ENCODE measurements at places on chromosomes 2 and 18.
A peak's percentile ranks its signal among the peaks of the same experiment; 100 is the strongest.

DNA sequence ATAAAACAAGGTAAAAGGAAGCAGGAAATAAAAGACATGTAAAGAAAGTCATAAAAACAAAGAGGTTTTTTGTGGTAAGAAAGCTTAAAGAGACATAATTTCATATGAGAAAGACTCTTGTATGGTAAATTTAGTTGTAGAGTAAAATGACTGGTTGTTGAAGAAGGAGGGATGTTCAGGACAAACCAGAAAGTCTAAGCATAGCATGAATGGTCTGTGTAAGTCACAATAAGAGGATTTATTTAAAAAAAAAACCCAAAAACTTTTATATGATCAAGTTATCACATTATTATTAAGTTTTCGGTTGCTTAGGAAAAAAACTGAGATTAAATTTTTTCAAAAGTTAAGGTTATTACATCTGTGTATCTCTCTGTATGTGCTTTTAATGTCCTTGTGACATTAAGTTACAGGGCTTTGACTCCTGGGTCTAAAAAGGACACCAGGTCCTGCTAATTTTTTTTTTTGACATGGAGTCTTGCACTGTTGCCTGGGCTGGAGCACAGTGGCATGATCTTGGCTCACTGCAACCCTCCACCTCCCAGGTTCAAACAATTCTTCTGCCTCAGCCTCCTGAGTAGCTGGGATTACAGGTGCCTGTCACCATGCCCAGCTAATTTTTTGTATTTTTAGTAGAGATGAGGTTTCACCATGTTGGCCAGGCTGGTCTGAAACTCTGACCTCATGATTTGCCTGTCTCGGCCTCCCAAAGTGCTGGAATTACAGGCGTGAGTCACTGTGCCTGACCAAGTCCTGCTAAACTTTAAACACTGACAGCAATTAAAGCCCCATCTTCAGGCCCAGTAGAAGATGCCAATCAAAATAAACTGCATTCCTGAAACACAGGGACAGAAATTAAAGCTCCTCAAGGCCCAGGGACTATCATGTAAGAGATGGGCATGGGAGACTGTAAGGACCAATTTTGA is 14.2 kb upstream of the OXER1 start:
- DNase-seq: no peak

DNA sequence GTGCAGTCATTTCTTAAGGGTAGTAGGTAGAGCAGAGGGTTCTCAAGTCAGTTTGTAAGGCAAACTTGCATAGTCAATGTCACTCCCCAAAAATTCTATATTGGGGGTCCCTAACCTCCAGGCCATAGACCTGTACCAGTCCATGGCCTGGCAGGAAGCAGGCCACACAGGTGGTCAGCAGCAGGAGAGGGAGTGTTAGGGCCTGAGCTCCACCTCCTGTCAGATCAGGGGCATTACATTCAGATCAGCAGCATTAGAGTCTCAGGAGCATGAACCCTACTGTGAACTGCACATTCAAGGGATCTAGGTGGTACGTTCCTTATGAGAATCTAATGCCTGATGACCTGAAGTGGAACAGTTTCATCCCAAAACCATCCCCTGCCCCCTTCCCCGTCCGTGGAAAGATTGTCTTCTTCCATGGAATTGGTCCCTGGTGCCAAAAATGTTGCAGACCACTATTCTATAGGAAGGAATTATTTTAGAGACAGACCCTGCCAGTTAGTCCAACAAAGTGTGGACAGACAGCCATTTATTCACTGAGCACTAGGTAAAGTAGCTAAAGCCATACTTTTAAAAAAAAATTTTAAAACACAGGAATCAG is 6.7 kb downstream of the COA5 start:
- DNase-seq: peak; percentile 43

GRCh38 chr2:148136441-148136840 is 115.5 kb downstream of the MBD5 start:
- no peak for DNase-seq

GRCh38 chr2:201798252-201798913 is 8.0 kb upstream of the CDK15 start:
- DNase-seq: no peak

- DNase-seq: no peak
Measured at GRCh38 chr2:120323214-120323613, 22.7 kb upstream of the INHBB start.

GRCh38 chr2:150607390-150607811 is 119.9 kb upstream of the RND3 start:
- DNase-seq: no peak

DNA sequence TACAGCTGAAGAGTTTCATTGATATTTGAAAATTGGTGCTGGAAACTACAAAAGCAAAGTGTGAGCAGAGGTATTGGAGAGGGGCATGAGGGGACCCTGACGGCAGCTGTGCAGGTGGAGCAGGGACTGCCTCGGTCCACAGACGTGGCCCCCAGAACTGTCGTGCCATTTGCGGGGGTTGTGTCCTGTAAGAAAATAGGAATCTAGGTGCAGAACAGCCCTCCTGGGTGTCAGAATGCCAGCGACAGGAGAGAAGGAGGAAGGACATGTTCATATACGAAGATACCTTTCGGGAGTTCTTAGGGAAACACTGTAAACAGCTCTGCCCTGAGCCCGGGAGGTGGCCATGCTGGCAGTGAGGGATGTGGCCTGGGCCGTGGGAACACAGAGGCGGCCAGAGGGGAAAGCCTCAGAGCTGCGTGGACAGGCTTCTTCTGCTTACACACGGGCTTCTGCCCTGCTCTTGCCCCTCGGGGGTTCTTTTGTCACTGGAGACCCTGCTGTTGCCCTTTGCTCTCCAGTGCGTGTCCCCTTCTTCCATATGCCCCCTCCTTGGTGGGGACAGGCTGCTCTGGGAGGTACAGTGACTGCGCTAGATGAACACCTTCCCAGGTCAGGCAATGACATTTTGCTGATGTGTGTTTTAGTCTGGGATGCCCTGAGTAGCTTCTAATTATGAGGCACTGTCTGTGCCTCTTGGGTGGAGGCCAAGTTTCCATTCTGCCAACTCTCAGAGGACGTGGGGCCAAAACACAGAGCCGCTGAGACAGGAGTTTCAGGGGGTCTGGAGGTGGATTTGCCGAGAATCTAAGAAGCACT is 81.9 kb upstream of the TXNDC2 start:
- no peak for DNase-seq

DNA sequence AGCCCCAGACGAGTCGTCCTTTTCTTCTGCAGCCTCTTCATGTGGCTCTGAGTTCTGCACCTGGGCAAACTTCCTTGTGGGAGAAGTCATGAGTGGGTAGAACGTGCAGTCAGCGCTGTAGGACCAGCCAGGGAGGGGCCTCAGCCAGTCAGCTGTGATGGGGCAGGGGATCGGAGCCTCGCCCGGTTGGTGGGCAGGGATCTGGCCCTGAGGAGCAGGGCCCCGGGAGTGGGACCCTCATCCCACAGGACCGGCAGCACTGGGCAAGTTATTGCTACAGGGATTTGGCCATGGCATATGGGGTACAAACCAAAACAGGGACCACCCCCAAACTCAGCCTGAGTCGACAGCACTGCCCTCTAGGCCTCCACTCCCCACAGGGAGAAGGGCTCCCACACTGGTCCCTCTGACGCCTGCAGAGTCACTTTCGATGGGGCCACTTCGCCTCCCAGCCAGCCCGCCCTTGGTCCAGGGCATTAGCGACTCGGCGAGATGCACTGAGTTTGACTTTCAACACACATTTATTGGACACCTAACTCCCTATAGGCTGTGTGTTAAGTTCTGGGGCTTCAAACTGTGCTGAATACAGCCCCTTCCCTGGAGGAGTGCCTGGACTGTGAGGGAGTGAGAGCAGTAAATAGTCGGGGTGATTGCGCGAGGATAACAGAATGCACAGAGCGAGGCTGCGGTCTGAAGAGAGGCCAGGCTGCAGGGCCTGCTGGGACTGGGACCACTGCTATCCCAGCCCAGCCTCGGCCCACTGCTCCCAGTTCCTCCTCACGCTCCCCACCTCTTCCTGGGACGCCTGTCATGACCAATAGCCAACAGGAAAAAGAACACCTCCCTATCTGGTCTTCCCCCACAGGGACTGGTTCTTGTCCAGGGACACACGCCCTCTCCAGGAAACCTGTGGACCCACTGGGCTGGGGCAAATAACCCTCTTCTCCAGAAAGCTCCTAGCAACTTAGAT is 55.9 kb downstream of the SDC1 start:
- no peak for DNase-seq

DNA sequence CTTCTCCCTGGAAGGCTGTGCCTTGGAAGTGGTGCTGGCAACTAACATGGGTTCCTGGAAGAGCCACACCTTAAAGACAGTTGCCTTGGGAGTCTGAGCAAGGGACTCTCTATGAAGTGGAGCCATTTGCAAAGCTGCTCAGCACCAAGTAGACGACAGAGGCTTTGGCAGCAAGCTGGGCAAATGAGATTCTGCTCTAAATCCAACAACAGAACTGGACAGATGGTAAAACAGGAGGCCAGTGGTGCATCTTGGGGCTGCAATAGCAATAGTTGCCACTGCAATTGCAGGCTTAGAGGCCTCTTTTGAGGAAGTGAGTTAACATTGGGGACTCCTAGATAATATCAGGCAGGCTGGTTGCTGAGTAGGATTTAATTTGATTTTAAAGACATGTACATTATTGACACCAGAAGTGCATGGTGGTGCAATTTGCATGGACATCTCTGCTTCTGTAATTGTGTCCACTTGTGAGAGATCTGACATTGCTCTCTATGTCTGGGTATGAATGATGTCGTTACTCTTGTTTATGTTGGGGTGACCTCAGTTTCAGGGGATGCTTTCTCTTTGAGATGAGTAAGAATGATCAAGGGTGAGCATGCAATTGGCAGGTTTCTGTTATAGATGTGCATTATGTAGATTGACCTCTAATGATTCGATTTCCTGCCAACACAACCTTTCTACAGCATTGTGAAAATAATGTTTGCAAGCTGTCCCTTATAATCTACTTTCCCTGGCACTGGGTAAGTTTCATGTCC is 568.3 kb upstream of the MEX3C start:
- DNase-seq: peak; percentile 10

DNA sequence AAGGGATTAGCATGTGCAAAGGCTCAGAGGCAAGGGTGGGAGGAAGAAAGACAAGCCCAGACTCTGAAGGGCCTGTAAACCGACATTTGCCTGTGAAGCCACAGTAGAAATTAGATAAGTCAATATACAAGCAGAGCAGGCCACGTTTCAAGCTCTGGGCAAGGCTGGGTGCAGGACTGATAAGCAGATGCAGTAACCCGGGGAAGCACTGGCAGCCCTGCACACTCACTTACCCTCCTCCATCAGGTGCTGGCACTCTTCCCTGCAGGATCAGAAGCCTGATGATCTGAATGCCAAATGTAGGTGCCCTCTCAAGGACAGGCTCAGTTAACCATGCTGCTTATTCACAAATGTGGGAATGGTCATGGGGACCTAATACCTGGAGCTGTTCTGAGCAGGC is 46.3 kb upstream of the RAB12 start:
- no peak for DNase-seq

DNA sequence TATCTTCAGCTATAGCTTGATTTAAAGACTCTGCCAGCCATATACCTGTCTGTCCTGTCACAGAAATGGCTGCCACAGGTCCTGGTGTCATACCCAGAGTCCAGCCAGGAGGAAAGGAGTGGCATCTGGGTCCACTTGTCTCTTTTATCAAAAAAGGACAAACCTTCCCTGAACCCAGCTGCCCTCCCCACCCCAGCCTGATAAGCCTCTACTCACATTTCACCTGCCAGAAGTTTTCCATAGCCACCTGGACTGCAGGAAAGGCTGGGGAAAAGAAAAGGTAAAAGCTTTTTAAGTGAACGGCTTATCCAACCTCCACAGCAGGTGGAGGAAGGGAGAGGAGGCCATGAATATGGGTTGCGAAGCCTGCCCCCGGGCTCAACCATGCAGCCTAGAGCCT is 32.8 kb downstream of the TMEM163 start:
- DNase-seq: no peak

DNA sequence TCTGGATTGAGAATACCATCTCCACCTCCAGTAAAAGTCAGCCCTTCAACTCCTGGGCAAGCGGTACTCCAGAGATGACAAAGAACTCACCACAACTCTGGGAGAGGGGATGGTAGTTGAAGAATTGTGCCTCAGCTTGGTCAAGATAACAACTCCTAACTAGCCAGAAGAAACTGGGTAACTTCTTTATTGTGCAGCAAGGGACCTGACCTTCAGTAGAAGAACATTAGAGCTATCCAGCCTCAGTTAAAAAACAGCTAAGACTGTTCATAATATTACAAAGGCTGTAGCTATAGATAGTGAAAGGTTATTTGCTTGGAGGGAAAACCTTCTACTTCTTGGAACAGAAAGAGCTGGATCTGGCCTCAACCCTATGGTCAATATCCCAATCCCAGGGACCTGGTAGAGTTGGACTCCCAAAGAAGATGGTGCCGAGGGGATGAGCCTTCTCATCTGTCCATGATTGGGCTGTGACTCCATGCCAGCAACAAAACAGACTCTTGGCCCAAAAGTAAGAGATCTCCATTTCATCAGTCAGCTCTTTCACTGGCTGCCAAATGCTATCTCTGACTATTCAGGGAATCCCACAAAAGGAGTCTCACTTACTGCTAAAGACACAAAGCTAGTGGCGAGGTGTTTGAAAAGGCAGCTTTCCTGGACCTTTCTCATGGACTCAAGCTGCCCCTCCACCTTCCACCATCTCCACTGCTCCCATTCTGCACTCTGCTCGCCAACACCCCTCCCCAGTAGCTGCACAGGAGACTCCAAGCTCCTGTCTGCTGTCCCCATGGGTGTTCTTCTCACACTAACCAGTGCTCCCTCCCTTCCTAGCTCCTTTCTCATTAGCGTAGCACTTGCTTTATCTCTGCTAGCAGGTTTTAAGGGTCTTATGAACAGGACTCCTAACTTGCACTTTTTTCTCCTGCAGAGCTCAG is 145.8 kb downstream of the CAPN13 start:
- no peak for DNase-seq

DNA sequence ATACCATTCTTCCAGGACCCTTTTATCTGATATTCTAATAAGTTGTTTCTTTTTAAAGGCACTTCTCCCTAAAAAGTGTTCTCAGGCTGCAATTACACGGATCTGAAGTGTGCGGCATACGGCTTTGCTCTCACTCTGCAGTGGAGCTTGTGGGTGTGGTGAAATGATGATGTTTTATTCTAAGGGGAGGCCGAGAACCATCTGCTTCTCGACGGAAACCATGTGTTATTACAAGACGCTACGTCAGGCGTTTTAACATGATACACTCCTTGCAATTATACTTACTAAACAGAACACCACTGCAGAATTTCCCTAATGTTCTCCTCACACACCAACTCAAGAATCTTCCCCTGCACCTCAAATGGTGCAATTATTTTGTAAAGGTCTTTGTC is 34.9 kb upstream of the CTDP1 start:
- no peak for DNase-seq

DNA sequence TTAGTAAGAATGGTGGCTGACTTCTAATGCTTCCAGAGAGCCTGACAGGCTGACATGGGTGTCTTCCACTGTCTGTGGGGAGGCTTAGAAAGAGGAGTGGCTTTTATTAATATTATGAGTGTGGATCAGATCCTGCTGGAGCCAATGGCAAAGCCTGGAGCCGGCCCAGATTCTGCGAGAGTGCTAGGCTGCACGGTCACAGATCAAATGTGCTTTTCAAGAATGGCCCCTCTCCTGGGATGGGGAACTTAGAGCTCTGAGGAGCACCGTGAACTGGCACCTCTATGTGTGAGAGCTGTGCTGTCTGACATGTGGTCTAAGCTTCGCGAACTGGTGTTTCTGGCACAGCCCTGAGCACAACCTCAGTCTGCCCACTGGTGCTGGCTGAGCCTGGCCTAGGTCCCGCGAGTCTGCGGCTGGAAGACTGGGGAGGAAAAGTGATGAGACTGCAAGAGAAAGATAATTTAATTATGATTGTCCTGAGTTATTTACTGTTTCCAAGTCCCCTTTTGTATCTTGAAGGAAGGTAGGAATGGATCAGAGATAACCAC is 70.4 kb downstream of the ASAP2 start:
- DNase-seq: no peak

All from GM13977 (cell line).